ENCODE measurements at places on chromosomes 12 and 14.

DNA sequence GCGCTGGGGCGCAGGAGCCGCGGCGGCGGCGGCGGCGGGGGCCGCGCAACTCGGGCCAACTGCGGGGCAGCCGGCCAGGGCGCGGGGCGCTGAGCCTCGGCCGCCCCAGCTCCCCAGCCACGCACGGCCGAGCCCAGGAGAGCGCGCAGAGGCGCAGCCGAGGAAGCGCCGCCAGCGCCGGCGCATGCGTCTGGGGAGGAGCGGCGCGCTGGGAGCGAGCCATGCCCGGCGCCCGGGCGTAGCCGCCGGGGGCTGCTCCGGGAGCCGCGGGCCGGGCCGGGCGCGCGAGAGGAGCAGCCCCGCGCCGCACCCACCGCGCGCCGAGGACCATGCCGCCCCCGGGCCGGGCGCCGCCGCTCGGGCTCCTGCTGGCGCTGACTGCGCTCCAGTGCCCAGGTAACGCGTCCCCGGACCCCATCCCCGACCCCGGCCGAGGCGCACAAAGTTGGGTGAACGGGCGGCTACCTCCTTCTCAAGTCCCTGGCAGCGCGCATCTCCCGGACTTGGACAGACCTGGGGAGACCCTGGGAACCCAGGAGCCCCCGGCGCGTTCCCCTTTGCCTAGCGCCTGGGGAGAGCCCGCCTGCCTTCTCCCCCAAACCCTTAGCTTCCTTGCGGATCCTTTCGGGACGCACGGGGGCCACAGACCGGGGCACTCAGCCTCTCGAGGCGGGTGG is 121.4 kb downstream of the AACS start:
- no peak for DNase-seq

GRCh38 chr14:105043641-105044040 is 21.6 kb downstream of the GPR132 start:
- DNase-seq: no peak

GRCh38 chr14:103243764-103244737 is 90.0 kb upstream of the EIF5 start:
- no peak for DNase-seq

GRCh38 chr12:127548123-127548553 is 718.8 kb upstream of the TMEM132C start:
- DNase-seq: no peak

GRCh38 chr12:93638095-93638494 is 39.1 kb upstream of the CRADD start:
- DNase-seq: no peak

- DNase-seq: no peak
Measured at GRCh38 chr14:96626121-96626768, 124.1 kb downstream of the PAPOLA start.

DNA sequence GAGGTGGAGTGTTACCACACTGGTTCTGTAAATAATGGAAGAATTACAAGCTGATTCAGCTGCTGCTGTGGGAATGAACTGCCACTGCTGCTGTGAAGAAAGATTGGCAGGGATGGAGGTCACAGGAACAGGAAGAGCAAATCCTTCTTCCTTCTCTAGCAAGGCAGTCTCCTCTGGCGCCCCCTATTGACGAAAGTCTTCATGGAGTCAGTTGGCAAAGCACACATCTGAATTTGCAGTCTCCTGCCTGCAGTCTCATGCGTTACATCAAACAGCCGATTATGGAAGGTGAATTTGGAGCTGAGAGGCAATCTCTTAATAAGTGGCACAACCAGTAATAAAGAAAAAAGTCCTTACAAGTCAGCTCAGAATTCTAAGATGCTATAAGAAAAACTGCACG is 106.0 kb upstream of the TMTC1 start:
- no peak for DNase-seq

Data from CD14-positive monocyte (primary cell).